ENCODE measurements at places on chromosomes 2 and 18.

DNA sequence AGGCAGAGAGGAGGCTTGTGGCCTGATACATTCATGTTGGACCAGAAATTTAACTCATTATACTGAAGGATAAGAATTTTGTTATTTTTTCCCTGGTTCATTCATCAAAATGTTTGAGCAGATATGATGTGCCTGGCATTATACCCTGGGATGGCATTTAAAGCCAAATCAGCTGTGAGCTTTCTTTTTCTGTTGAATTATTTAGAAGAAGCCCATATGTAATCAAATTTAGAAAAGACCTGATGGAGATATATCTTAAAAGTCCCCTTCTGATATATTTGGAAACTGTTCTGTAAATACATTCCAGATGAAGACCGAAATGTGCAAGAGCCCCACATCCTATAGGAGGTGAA, 743.1 kb upstream of the HS6ST1 start:
- DNase-seq: no peak

- no peak for DNase-seq
Measured at GRCh38 chr2:66853585-66853984, 418.7 kb downstream of the MEIS1 start.

- peak; percentile 7 for DNase-seq
Measured at GRCh38 chr2:98975611-98976010, 39.6 kb upstream of the CRACDL start.

DNA sequence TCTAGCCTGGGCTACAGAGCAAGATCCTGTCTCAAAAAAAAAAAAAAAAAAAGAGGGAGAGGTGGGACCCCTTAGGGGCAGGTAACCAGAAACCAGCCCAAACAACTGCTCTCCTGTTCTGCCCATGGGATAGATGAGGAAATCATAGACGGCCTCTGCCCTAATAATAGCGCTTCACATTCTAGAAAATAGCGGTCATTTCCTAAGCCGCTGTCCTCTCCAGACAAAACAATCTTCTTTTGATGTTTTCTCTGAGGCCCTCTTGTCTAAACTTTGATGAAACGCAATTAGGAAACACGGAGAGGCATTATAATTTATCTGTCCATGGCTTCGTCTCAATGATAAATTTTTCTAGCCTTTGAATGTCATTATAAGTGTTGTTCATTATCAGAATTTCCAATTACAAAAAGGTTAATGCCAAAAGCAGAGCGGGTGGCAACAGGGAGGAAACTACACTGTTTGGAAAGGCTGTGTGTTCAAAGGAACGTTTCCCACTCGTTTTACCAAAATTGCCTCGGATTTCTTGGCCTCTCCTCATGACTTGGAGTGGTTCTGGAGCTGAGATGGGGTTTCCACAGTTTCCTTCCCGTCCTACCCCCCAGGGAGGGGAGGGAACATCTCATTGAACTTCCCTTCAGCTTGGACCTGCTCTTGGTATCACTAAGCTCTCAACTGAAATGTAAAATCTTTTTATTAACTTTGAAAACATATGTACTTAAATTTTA, 151.6 kb upstream of the ZNF236 start:
- no peak for DNase-seq

- DNase-seq: no peak
Measured at GRCh38 chr2:221465776-221466175, 106.3 kb downstream of the EPHA4 start.

DNA sequence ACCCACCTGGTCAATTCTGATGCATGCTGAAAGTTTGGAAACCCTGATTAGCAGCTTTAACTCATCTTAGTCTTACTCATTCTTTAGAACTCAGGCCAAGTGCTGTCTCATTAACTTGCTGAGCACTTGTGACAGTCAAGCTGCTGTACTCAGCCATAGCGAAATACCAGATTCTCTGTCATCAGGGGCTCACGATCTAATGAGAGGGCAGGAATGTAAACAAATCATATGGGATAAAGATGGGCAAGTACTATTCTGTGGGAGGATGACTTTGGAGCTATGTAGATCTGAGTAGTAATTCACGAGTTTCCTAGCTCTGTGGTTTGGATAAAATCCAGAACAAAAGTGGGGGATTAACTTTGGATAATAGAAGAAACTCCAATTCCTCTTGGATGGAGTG, 376.6 kb downstream of the HRH4 start:
- DNase-seq: peak; percentile 91

DNA sequence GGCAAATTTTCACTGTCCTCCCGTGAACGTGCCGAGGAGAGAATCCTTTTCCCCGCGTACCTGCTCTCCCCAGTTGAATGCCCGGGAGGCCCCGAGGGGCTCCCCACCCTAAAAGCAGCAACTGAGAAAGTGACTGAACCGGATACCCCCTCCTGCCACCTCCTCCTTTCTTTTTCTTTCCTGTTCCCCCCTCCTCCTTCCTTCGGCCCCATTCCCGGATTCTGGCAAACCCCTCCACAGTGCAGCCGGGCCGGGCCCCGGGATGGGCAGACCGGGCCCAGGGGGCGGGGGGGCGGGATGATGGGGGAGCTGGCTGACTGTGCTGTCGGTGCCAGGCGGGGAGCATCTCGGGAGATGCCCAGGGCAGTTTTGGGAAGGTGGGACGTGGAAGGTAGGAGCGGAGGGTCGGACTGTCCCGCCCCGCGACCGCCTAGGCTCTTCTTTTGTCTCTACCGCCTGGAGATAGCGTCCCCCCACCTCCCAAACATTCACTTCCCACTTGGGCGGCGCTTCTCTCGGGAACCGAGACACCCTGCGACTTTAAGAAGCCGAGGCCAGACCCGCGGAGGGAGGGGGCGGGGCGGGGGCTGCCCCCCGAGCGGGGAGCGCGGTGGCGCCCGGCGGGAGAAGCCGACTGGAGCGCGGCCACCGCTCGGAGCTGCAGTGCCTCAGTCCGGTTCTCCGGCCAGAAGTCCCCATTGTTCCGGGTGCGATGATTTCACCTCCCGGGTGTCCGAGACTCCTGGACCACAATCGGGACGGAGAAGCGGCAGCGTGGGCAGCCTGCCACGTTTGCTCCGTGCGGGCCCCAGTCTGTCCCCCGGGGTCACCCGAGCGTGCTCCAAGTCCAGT, 8.2 kb downstream of the DLX2 start:
- no peak for DNase-seq

DNA sequence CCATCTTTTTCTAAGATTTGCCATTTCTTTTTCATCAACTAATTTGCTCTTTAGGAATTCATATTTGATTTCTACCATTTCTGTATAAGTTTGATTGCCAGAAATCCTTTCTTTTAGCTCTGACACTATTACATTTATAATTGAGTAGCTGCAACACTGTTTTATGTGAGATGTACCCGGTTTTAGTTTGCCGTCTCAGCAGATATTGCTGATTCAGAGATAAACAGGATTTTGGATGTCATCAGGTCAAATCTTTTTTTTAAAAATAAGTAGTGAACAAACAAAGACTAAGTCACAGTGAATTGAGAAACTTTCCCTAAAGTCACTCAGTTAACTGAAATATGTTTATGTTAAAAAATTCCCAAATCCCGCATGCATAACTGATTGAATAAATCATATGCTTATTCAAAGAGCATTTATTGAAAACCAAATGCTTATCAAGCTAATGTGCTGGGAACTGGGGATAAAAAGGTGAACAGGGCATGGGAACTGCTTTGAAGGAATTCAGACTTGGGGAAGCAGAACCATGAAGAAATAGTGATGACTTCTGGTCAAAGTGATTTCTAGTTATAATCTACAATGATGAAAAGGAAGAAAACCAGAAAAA, 19.5 kb upstream of the CCDC102B start:
- peak; percentile 16 for DNase-seq

DNA sequence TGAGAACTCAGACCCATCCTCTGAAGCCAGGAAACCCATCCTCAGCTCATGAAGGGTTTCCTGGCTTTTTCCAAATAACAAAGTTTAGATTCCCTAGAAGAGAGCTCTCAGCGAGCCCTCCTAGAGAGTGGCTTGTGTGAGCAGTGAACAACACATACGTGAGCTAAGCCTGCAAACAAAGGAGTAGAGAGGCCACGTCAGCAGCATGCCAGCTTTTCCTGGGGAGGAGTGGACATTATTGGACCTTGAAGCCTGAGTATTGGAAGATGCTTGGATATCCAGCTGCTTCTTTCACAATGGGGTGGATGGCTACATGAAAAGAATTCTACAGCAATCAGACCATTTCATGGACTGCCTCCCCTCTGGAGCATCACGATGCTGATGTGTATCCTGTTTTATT, 21.1 kb downstream of the KIF5C start:
- DNase-seq: no peak

GRCh38 chr2:84631047-84631446, 114.7 kb downstream of the DNAH6 start:
- peak; percentile 42 for DNase-seq

DNA sequence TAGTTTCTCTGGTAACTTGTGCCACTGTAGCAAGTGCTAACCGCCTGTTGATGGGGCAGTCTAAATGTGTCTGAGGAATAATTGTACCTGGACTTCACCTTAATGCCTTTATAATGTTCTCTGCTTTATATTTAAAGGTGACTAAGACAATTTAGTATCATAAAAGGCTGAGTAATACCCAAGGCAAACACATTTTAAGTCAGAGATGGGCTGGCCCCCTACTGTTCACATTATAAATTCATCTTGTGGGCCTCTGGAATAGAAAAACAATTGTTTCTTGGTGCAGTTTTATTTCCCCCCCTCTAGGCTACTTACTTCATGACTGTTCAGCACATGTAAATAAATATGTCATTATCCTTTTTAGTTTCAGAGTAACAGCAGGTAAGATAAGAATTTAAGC, 559.3 kb upstream of the PIK3C3 start:
- no peak for DNase-seq

DNA sequence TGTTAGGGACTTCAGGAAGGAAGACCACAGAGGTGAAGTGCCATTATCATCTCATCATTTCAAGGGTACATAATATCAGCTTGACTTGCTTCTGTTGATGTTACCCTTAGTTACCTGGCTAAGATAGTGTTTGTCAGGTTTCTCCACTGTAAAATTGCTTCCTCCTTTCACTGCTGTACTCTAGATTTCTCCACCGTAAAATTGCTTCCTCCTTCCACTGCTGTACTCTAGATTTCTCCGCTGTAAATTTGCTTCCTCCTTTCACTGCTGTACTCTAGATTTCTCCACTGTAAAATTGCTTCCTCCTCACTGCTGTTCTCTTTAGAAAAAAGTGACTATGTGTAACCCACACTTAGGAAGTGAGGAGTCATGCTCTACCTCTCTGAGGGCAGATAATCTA, 1460.3 kb downstream of the SUCLG1 start:
- no peak for DNase-seq

DNA sequence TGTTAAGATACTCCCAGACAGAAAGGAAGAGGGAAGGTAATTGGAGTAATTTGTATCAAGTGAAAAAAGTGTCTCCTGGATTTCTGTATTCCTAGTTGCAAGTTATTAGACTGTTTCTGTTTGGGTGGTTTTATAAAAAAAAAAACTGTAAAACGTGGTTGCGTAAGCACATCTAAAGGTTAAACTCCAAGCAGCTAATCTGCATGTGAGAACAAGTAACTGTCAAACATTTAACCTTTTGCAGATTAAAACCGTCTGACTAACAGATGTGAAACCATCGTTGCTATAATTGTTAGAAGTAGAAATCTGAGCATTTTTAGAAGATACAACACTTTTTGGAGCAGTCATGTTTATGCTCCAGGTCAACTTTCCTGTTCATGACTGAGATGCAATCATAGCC, 72.3 kb downstream of the AFF3 start:
- no peak for DNase-seq

- no peak for DNase-seq
Measured at GRCh38 chr2:138596403-138596802, 94.8 kb downstream of the SPOPL start.

DNA sequence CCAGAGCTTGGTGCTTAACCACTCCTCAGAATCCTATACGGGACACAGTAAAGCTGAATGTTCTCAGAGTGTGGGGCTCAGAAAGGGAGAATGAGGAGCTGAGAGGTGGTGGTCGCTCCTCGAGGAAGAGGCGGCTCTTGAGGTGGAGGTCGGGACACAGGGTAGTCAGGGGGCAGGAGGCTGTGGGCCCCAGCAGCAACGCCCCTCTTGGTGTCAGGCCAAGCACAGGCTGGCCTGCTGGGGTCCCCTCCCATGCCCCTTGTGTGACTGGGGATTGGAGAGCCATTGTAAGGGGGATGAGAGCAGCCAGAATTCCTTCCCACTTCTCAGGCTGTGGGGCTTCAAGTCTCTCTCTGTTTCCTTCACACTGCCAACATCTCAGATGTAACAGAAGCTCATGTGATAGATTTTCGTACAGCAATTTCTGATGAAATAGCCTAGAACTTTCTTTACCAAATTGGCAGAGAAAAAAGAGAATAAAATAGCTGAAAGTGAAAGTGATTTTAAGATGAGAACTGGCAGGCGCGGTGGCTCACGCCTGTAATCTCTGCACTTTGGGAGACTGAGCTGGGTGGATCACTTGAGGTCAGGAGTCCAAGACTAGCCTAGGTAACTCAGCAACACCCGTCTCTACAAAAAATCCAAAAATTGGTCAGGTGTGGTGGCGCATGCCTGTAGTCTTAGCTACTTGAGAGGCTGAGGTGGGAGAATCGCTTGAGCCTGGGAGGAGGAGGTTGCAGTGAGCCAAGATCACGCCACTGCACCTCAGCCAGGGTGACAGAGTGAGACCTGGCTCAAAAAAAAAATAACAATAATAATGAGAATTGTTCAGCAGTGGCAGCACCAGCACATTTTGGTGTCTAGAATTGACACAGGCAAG, 61.1 kb upstream of the RPL31 start:
- DNase-seq: no peak

DNA sequence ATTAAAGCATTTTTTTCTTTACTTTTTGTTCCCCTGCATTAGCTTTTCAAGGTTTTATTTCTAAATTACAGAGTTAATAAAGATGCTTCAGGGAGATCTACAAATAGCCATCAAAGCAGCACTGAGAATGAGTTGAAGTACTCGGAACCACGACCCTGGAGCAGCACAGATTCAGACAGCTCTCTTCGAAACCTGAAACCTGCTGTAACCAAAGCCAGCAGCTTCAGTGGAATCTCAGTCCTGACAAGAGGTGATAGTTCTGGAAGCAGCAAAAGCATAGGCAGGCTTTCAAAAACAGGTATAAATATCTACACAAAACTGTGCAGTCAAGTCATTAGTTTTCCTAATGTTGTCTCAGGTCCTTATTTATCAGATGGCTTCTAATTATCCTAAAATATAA, 102.8 kb upstream of the UBXN4 start:
- no peak for DNase-seq

DNA sequence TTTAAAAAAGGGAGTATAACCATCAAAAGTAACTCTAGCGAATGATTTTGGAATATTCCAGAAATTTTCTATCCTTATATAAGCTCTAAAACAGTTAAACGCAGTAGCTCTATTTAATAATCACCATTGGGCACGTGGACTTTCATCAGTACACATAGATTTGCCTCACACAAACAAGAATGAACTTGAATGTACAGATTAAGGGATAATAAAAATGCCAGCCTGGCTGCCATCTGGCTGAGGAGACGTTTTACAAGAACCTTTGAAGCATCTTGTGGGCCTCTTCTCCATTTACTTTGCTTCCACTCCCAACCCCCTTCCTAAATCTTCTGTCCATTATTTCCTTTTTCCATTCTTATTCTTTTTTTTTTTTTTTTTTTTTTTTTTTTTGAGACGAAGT, 47.2 kb downstream of the AGAP1 start:
- no peak for DNase-seq

GRCh38 chr2:100240386-100240785, 81.9 kb downstream of the LONRF2 start:
- DNase-seq: no peak

GRCh38 chr2:144230033-144230432, 289.9 kb downstream of the ZEB2 start:
- DNase-seq: no peak

Measured in fibroblast of skin of scalp (primary cell).